ENCODE measurements at places on chromosomes 6 and 20.

DNA sequence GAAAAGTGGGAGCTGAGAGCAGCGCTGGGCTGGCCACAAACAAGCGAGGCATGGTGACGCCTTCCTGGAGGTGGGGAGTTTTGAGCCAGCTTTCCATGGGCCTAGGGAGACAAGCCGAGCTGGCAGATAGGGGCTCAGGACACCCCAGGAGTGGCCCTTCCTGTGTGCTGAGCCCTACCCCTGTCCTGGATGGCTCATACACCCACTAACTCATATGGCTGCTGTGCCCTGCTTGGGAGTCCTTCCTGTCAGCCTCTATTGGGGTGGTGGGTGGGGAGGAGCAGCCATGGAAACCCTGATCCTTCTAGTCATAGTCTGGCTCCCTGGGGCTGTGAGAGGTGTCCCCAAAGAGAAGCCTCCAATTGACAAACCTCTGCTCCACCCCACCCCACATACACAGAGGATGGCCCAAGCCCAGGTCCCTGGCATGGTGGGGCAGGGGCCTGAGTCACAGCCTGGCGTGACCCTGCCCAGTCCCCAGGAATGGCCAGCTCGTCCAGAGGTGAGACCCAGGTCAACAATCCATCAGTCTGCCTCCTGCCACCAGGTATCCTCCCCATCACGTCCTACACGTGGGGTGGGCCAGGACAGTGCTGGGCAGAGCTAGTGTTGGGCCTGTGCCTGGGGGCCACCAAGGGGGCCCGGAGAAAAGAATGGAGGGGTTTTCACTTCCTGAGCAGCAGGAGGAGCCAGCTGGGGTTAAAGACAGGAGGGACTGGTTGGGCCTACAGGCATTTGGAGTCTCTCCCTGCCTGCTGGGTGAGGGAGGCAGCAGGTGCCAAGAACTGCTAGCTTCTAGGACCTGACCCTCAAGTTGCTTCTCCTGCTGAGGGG lies 52.2 kb downstream of the MRPL14 start:
- DNase-seq = no peak
- peaks cover 28% of the 10 kb centered on the region for H3K4me1 ChIP-seq
- H3K36me3 ChIP-seq = no peaks in the 10 kb centered on the region
- no peak overlapping the region for H3K27ac ChIP-seq
- no peaks in the 10 kb centered on the region for H3K27me3 ChIP-seq
- no peak overlapping the region for H3K4me3 ChIP-seq

DNA sequence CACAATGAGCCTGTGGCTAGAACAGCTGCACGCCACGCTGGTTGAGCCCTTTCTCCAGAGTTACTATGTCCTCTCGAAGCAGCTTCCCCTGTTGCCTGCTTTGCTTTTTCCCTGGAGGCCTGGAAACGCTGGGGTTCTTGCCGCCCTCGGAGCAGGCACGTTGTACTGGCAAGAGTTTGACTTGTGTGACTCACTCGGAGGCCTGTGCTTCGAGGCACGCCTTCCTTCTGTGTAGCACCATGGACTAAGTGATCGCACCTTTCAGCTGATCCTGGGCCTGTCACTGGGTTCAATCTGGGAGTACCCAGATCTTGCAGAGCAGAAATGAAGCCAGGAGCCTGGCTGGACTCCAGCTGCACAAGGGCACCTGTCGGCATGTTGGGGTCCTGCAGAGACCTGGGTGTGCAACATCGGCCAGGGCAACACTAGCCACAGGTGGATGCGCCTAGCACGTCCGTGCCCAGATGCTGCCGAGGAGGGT lies 5.2 kb downstream of the INSM1 start:
- H3K27me3 ChIP-seq = peaks cover 20% of the 10 kb centered on the region
- no peaks in the 10 kb centered on the region for H3K36me3 ChIP-seq
- no peak for DNase-seq
- no peaks in the 10 kb centered on the region for H3K4me1 ChIP-seq
- no peak overlapping the region for H3K4me3 ChIP-seq

- DNase-seq = no peak
- H3K4me3 ChIP-seq = no peak overlapping the region
- no peaks in the 10 kb centered on the region for H3K4me1 ChIP-seq
- no peak overlapping the region for H3K27ac ChIP-seq
These were observed 975 bp downstream of the BMP7 start for GRCh38 chr20:57265336-57265996.

DNA sequence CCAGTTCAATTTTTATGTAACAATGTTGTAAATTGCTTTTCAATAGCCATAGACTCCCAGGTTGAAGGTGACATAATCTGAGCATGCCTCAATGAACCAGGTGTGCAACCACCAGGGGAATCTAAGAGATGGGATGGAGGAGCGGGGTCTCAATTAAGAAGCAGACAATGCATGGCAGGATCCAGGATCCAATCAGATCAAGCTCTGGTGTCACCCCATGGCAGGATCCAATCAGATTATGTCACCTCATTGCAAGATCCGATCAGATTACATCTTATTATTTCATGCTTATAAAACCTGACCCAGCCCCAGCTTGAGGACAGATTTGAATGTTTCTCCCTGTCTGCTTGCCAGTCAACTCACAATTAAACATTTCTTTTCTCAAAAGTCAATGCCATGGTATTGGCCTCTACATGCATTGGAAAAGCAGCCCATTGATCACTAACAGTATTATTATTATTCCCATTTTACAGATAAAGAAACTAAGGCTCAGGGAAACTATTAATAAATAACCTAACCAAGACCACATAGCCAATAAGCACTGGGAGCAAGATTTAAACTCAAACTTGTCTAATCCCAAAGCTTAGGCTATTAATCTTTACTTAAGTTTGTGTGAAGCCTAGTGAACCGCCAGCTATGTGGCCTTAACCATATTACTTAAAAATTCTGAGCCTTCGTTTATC lies 14.3 kb upstream of the SIRT5 start:
- peaks cover 3% of the 10 kb centered on the region for H3K27me3 ChIP-seq
- H3K27ac ChIP-seq = no peak overlapping the region
- H3K36me3 ChIP-seq = no peaks in the 10 kb centered on the region
- DNase-seq = no peak
- no peak overlapping the region for H3K4me3 ChIP-seq
- H3K4me1 ChIP-seq = no peaks in the 10 kb centered on the region

GRCh38 chr6:90764001-90764400 lies 177.1 kb upstream of the MAP3K7 start:
- H3K4me1 ChIP-seq = no peaks in the 10 kb centered on the region
- no peak overlapping the region for H3K4me3 ChIP-seq
- no peak for DNase-seq
- no peaks in the 10 kb centered on the region for H3K36me3 ChIP-seq
- no peak overlapping the region for H3K27ac ChIP-seq

- no peak within 1 kb of the TSS for H3K27ac ChIP-seq
- DNase-seq = peak; percentile 26
- peaks cover 3% of the 10 kb centered on the region for H3K27me3 ChIP-seq
- H3K36me3 ChIP-seq = no peaks in the 10 kb centered on the region
- H3K4me1 ChIP-seq = no peaks in the 10 kb centered on the region
- H3K4me3 ChIP-seq = no peak within 1 kb of the TSS
These were observed at the start of gene CD40 for GRCh38 chr20:46117704-46118467. TSS of gene CD40 (plus strand) at chr20:46118314. CDS start at chr20:46118344, 30 bp downstream.

DNA sequence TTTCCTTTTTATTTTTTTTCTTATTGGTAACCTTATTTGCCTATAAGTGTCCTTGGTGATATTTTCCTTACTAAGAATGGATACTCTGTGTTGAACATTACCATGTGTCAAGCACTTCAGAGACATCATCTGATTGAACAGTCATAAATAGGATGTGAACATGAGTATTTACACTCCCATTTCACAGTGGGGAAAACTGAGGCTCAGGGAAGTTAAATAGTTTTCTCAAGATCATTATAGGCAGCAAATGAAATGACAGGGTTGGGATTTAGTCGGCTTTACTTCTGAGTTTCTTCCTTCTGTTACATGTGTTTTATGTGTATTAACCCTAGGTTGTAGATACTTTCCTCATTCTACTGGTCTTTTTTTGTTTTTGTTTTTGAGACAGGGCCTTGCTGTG lies 35.3 kb downstream of the TPX2 start:
- H3K36me3 ChIP-seq = peaks cover 98% of the 10 kb centered on the region
- no peak overlapping the region for H3K27ac ChIP-seq
- no peak for DNase-seq

DNA sequence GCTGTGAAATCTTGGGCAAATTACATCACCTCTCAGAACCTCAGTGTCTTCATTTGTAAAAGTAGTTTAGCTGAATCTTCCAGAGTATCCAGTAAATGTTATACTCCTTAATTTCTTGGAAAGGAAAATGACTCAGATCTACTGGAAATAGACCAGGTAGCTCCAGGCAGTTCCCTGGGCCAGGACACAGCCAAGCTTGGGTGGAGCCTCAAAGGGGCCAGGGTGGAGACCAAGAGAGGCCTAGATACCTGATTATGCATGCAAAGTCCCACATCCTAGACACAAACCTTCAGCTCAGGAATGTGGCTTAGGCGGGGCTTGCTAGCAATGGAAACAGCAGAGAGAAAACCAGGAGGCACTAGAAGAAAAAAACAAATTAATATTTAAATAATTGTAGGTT lies 272.8 kb downstream of the MAFB start:
- no peaks in the 10 kb centered on the region for H3K27me3 ChIP-seq
- no peaks in the 10 kb centered on the region for H3K4me1 ChIP-seq
- no peak overlapping the region for H3K4me3 ChIP-seq

GRCh38 chr6:126232671-126233070 lies 107.2 kb upstream of the CENPW start:
- no peak for DNase-seq
- no peak overlapping the region for H3K4me3 ChIP-seq
- H3K36me3 ChIP-seq = no peaks in the 10 kb centered on the region
- no peak overlapping the region for H3K27ac ChIP-seq
- no peaks in the 10 kb centered on the region for H3K27me3 ChIP-seq
- no peaks in the 10 kb centered on the region for H3K4me1 ChIP-seq

DNA sequence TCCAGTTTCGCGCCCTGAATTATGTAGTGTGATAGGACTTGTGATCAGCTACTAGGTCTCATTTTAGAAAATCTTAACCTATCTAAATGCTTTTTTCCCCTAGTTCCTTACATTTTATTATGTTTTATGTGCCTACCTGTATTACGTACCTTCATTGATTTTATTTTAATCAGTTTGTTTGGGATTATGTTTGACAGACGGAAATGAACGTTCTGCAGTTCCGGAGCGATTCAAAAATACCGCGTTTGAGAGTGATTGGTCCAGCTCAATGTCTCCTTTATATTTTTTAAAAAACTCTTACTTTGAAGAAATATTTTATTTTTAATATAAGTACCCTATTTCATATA lies 114.3 kb upstream of the BTN3A2 start:
- no peaks in the 10 kb centered on the region for H3K27me3 ChIP-seq
- H3K4me1 ChIP-seq = peaks cover 28% of the 10 kb centered on the region
- no peak for DNase-seq
- H3K4me3 ChIP-seq = peak overlapping the region; percentile 52
- peak overlapping the region; percentile 98 for H3K27ac ChIP-seq

DNA sequence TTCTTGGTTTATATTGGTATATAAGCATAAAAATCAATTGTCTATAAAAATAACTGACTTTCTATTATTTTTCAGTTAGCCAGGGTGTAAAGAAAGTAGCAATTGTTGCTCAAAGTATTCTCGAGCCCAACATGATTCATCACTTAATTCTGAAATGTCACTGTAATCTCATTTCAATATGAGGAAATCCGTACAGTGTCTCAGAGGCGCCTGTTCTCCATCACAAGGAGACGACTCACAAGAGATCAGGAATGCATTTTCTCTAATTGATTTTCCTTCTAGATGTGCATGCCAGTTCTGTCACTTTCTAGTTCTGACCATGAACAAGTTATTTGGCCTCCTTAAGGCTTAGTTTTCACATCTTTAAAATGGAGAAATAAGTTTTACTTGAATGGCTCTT lies 753.1 kb downstream of the MAFB start:
- H3K4me3 ChIP-seq = no peak overlapping the region
- no peaks in the 10 kb centered on the region for H3K4me1 ChIP-seq
- H3K27ac ChIP-seq = no peak overlapping the region
